A673 (cell line): ENCODE measurements at places on chromosomes 16 and 17. TPM values are rescaled to one million over a fixed set of nuclear protein-coding genes. Genes with fewer than 3 reads are reported as not detected.

DNA sequence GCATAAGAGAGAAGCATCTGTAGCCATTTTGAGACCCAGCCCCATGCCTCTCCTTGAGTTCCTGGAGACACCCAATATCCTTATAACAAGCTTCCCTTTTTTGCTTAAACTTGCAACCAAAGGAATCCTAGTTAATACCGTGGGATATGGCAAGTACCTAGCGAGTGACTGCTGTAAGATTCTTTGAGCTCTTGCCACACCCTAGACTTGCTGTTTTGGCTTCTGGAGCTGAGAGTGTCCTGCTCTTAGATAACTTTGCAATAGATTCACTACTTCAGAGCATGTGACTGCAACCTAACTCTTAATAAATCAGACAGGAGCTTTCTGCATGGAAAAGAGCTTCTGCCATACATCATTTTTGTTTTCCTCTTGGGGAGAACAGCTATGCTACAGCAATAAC is 58.3 kb downstream of the AKAP1 start:
- no peaks in the 10 kb centered on the region for H3K36me3 ChIP-seq
- DNase-seq = no peak
- no peaks in the 10 kb centered on the region for H3K27me3 ChIP-seq
- no peaks in the 10 kb centered on the region for H3K4me1 ChIP-seq
- no peak overlapping the region for H3K27ac ChIP-seq

DNA sequence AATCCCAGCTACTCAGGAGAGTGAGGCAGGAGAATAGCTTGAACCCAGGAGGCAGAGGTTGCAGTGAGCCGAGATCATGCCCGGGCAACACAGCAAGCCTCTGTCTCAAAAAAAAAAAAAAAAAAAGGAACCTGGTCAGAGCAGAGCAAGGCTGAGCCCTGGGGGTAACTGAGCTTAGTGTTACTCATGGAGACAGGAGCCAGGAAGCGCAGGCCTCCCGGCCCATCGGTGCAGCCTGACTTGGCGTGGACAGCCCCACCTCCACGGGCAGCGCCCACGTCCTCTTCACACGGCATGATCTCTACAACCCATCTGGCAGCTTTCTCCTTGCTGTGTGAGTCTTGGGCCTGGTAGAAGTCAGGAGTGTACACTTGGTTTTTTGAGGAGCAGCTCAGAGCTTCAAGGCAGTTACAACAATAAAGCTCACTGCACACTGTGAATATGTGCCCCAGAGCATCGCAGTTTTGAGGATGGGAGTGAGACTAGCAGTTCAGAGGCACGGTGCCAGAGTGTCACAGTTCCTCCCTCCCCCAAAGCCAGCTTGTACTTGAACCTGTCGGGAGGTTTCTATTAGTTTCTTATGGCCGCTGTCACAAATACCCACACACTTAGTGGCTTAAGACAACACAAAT is 129.9 kb downstream of the RAP1GAP2 start:
- no peaks in the 10 kb centered on the region for H3K36me3 ChIP-seq
- H3K27me3 ChIP-seq = no peaks in the 10 kb centered on the region
- no peak for DNase-seq
- no peaks in the 10 kb centered on the region for H3K4me1 ChIP-seq

- H3K27ac ChIP-seq = no peak overlapping the region
- no peaks in the 10 kb centered on the region for H3K4me1 ChIP-seq
- no peaks in the 10 kb centered on the region for H3K36me3 ChIP-seq
- no peak for DNase-seq
- H3K4me3 ChIP-seq = no peak overlapping the region
- no peaks in the 10 kb centered on the region for H3K27me3 ChIP-seq
Observed at GRCh38 chr17:14856176-14856575, 408.9 kb downstream of the PMP22 start.

DNA sequence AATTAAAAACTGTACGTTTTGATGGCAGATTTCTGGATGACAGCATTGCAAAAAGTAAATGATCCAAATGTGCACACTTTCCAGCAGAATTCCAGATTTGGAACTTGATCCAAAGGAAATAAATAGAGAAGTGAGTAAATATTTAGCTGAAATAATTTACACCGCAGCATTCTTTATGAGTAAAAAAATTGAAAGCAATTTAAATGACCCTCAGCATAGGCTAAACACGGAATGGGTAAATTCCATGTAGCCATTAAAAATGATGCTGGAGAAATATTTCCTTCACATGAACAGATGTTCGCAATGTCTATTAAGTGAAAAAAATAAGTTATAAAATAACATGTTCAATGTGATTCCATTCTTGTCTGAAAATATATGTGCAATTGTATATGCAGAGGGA is 424.8 kb downstream of the HS3ST3B1 start:
- H3K27ac ChIP-seq = no peak overlapping the region
- DNase-seq = no peak

DNA sequence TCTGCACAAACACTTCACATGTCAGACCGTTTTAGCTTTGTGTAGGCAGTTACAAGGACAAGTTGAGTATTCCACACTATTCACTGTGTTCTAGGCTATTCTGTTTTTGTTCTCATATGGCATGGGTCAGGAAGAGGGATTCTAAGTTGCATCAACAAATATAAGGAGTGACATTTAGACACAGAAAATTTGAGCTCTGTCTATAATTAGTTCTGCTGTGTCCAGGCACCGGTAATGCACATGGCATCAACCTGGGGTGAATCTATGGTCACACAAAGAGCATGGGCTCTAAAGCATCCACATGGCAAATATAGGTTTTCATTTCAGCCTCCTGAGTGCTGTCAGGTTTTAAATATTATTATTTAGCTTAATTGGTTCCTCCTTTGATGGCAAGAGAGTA is 130.4 kb upstream of the PMFBP1 start:
- DNase-seq = no peak
- no peaks in the 10 kb centered on the region for H3K4me1 ChIP-seq
- H3K27me3 ChIP-seq = no peaks in the 10 kb centered on the region
- H3K27ac ChIP-seq = no peak overlapping the region

DNA sequence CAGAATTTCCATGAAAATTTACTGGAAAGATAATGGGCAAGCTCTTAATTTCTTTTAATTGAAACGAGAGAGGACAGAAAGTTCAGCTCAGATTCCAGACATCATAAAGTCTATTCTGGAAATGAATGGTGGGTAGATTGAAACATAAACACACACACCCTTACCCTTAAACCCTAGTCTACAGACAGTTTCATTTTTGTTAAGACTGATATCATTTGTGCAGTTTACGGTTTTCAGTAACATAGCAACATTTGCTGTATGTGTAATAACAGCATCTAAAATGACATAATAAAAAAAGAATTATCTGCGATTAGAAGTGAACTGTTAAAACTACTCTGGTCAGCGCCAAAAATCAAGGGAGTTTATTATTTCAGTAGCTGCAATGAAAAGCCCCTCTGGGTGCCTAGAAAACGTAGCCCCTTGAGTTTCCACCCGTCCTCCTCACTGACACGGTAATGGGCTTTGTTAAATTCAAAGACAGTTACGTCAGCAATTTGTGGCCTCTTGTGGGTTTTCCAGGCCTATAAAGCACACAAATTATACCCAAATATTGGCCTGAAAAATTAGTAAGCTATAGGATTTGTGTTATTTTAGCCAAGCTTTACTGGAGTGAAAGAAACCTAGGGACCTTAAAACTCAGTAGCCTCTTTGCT is 520.6 kb upstream of the SOX9 start:
- H3K36me3 ChIP-seq = no peaks in the 10 kb centered on the region
- H3K4me3 ChIP-seq = no peak overlapping the region
- H3K27ac ChIP-seq = no peak overlapping the region
- H3K4me1 ChIP-seq = no peaks in the 10 kb centered on the region

- no peaks in the 10 kb centered on the region for H3K36me3 ChIP-seq
- no peak overlapping the region for H3K4me3 ChIP-seq
- DNase-seq = no peak
- no peak overlapping the region for H3K27ac ChIP-seq
Observed at GRCh38 chr16:4911970-4912386, 25.0 kb downstream of the PPL start.

DNA sequence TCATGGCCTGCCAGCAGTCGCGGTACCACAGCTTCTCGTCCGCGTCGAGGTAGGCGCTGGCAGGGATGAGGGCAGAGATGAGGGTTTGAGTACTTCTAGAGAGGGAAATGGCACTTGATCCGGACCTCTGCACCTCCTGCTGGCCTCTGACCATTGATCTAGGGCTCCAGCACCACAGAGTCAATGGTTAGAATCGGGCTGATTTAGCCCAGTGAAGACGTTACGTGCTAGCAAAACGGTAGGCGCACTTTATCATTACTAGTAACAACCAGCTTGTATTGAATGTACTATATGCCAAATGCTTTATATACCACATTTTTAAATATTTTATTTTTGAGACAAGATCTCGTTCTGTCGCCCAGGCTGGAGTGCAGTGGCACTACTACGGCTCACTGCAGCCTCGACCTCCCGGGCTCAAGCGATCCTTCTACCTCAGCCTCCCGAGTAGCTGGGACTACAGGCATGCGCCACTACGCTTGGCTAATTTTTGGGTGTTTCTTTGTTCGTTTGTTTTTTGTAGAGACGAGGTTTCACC is 526 bp downstream of the TSNAXIP1 start:
- peak overlapping the region; percentile 83 for H3K27ac ChIP-seq
- no peaks in the 10 kb centered on the region for H3K27me3 ChIP-seq
- H3K36me3 ChIP-seq = peaks cover 9% of the 10 kb centered on the region
- no peak for DNase-seq
- H3K4me3 ChIP-seq = peak overlapping the region; percentile 78
- H3K4me1 ChIP-seq = peaks cover 14% of the 10 kb centered on the region

- H3K27me3 ChIP-seq = no peaks in the 10 kb centered on the region
- no peak overlapping the region for H3K27ac ChIP-seq
- no peak for DNase-seq
Observed at GRCh38 chr17:4235372-4236279, 28.2 kb downstream of the ANKFY1 start.

- H3K4me1 ChIP-seq = no peaks in the 10 kb centered on the region
- no peak overlapping the region for H3K27ac ChIP-seq
- H3K27me3 ChIP-seq = no peaks in the 10 kb centered on the region
- H3K4me3 ChIP-seq = no peak overlapping the region
Observed at GRCh38 chr16:31080756-31081419, 6.7 kb downstream of the ZNF646 start.

GRCh38 chr17:9984768-9985167 is 79.7 kb upstream of the RCVRN start:
- H3K36me3 ChIP-seq = no peaks in the 10 kb centered on the region
- no peaks in the 10 kb centered on the region for H3K4me1 ChIP-seq
- H3K27ac ChIP-seq = no peak overlapping the region
- H3K4me3 ChIP-seq = no peak overlapping the region

Gene CHP2
- total RNA-seq = 0.99 and 1.0 TPM in 2 replicates

Gene RPGRIP1L
- 18.3 and 19.8 TPM in 2 replicates for total RNA-seq

Gene PFAS
- total RNA-seq = 163 and 165 TPM in 2 replicates

Gene CIBAR2
- not detected in 2 replicates for total RNA-seq

Gene MRPL27
- total RNA-seq = 85.6 and 89.4 TPM in 2 replicates

Gene TBX2
- not detected in 2 replicates for total RNA-seq
